ENCODE measurements at places on chromosomes 12 and 14. TPM values are rescaled to one million over a fixed set of nuclear protein-coding genes. Genes with fewer than 3 reads are reported as not detected.

Gene PA2G4
- total RNA-seq = 53.2 TPM

Gene EPYC
- not detected for total RNA-seq

Gene CCDC197
- total RNA-seq = not detected

Gene INSM2
- not detected for total RNA-seq

Gene SLC10A1
- not detected for total RNA-seq

Gene MYF5
- total RNA-seq = not detected

Gene TC2N
- total RNA-seq = 172 TPM

Gene NOVA1
- 10.2 TPM for total RNA-seq

Data from thoracic aorta (tissue), 2 donors.